NCI-H82 (cell line): ENCODE measurements at places on chromosomes 3 and 15.
A peak's percentile ranks its signal among the peaks of the same experiment; 100 is the strongest.

DNA sequence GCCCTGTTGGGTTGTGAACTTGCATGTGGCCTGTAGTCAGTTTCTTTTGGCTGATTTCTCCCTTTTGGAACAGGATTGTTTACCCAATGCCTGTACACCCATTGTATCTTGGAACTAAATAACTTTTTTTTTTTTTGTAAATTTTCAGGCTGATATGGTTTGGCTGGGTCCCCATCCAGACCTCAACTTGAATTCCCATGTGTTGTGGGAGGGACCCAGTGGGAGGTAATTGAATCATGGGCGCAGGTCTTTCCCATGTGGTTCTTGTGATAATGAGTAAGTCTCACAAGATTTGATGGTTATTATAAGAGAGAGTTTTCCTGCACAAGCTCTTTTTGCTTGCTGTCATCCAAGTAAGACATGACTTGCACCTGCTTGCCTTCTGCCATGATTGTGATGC, 253.8 kb upstream of the GBE1 start:
- DNase-seq: no peak

- DNase-seq: no peak
Measured at GRCh38 chr15:83984601-83985000, 251.0 kb upstream of the GOLGA6L4 start.

DNA sequence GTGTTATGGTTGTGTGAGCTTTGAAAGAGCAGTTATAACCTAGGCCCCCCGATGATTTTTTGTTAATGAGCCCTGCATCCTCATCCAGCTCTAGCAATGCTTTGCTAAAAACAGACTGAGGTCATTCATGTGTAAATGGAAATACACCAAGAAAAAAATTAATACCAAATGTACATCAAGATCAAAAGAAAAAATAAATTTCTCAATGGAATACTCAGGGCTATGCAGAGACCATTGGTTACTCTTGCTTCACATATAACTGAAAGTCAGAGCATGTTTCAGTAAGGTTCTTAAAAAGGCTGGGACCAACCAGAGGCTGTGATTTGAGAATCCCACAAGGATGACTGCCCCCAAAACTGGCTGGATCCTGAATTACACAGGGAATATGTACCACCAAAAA, 48.0 kb downstream of the ARHGAP31 start:
- no peak for DNase-seq

DNA sequence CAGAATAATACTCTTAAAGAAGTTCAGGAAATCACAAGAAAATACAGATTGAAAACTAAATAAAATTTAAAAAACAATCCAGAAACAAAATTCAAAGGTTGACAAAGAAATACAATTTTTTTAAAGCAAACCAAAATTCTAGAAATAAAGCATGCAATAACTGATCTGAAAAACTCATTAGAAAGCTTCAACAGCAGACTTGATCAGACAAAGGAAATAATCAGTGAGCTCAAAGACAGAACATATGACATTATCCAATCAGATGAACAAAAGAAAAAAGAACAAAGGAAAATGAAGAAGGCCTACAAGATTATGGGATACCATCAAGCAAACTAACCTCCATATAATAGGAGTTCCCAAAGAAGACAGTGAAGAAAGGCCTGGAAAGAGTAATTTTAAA, 336.8 kb downstream of the RSL24D1 start:
- DNase-seq: no peak

GRCh38 chr3:46280105-46280797, 38.0 kb downstream of the CCR3 start:
- DNase-seq: no peak

DNA sequence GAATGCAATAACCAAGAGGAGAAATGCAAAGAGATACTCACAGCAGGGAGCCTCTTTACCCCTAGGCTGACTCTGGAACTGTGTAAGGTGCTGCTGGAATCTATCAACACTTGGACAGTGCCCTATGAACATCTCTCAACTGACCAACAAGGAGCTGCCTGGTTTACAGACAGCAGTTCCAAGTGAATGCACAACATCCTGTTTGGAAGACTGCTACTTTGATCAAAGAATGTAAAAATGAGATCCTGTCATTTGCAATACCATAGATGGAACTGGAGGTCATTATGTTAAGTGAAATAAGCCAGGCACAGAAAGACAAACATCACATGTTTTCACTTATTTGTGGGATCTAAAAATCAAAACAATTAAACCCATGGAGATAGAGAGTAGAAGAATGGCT, 136.3 kb downstream of the IMPG2 start:
- no peak for DNase-seq

- no peak for DNase-seq
Measured at GRCh38 chr3:32195995-32196540, 42.4 kb upstream of the CMTM8 start.

DNA sequence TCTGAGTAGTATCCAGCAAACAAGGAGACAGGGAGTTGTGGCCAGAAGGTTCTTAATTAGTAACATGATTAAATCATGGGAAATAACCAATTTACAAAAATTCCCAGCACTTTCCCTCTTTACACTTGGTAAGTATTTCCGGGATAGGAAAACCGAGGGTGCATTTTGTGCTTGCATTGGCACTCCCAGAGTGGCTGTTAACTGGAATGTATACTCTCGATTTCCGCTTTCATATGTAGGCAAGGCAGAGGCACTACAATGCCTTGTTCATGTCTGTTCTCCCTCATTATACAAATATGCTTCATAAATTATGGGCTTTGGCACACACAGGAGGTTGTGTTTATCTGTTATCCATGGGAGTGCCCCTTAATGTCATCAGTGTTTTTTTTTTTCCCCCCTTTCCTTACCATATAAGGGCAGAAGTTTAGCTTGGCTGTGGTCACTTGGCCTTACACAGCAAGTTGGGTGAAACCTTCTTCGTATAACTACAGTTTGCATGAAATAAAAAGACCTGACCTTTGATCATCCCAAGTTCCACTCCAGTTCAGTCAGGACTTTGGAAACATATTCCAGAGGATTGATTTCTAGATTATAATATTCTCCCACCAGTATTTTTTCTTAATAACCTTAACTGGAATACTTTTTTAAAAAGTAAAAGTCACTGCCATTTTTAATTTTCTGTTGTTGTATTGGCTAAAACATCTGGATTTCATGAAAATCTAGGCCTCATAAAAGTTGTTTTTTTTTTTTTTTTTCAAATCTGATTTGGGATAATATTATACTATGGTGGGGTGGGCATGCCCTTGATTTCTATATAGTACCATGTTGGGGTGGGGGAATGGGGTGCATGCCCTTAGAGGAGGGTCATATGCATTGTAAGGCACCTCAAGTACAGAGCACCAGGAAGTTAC, 8.9 kb downstream of the TPM1 start:
- peak; percentile 29 for DNase-seq

- peak; percentile 13 for DNase-seq
Measured at GRCh38 chr15:36645106-36645505, 65.7 kb downstream of the CDIN1 start.

- DNase-seq: no peak
Measured at GRCh38 chr3:192986379-192986778, 68.7 kb upstream of the MB21D2 start.

GRCh38 chr15:51065261-51065660, 29.4 kb downstream of the TNFAIP8L3 start:
- DNase-seq: no peak

DNA sequence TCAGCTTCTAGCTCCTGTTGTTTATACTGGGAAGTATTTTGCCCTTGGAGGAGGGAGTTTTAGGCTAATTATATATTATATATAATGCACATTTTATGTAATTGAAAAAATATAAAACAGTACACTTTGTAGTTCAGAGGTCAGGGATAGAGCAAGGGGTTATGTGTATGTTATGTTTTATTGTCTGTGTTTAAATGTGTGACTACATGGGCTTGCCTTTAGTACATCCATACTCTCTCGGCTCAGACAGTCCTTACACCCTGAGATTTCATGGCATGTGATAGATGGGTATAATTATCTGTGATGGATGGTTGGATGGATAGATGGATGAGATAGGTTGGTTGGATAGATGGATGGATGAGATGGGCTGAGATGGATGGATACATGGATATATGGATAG, 17.4 kb upstream of the ST3GAL6 start:
- no peak for DNase-seq

DNA sequence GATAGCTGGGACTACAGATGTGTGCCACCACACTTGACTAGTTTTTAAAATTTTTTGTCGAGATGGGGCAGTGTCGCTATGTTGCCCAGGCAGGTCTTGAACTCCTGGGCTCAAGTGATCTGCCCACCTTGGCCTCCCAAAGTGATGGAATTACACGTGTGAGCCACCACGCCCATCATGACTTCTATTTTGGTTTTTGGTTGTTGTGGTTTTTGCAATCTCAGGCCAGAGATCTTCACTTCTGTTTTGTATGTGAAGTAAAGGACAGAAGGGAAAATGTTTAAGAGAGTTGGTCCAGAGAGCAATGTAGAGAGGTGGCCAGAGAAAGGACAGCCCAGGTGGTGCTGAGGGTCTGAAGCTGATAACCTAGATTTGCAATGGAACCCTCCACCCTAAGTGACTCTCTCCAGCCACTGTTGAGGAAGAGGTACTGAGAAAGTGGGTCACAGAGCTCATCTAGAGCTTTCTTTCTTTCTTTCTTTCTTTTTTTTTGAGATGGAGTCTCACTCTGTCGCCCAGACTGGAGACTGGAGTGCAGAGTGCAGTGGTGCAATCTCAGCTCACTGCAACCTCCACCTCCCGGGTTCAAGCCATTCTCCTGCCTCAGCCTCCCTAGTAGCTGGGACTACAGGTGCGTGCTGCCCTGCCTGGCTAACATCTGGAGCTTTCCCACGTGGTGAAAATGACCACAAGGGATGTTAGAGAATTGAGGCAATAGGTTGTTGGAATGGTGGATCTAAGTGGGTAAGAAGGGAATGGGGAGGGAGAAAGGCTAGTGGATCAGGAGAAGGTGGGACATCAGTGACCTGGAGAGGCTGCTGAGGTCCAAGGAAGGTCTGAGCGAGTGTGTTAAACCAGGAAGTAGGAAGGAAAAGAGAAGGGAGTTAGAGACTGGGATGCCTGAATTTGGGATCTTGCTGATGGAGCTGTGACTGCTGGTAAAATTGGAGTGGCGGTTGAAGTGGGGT, 22.4 kb upstream of the SEMA4B start:
- DNase-seq: no peak

- DNase-seq: peak; percentile 19
Measured at GRCh38 chr3:169242708-169243513, 420.6 kb downstream of the MECOM start.

- DNase-seq: no peak
Measured at GRCh38 chr3:5235655-5236054, 48.1 kb downstream of the EDEM1 start.

GRCh38 chr3:26639339-26639738, 16.8 kb downstream of the LRRC3B start:
- no peak for DNase-seq

DNA sequence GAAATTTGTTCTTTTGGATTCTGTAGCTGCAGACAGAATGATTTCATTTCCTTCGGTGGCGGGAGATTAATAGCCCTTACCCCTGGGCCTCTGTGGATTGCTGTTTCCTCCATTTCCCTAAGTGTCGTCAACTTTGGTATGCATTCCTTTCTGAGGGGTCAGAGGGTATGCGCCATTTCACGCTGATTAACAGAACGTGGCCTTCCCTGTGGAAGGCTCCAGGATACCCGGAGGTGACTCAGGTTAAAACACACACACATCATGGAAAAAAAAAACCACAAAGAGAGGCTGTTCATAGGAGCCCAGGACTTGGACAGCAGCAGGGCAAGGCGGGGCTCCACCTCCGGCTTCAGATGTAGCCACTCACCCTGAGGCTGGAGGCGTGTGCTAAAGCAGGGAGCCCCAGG, 51.9 kb downstream of the EPHB1 start:
- DNase-seq: no peak

DNA sequence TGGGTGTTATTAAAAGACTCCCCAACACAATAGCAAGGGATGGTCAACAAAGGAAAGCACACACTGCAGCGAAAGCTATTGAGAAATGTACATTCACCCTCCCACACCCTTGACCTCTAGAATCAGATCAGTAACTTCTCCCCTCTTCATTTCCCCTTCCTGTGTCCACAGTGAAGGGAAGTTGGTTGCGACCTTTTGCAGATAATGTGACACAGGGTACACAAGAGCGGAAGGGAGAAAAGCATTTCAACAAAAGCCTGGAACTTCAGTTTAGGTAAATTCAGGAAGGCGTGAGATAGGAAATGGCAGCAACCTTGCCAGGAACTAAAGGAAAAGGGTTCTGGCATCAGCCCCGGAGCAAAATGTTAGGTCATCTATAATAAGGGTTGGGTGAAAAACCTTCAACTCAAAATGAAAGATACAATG, 899.8 kb downstream of the MCTP2 start:
- DNase-seq: no peak

DNA sequence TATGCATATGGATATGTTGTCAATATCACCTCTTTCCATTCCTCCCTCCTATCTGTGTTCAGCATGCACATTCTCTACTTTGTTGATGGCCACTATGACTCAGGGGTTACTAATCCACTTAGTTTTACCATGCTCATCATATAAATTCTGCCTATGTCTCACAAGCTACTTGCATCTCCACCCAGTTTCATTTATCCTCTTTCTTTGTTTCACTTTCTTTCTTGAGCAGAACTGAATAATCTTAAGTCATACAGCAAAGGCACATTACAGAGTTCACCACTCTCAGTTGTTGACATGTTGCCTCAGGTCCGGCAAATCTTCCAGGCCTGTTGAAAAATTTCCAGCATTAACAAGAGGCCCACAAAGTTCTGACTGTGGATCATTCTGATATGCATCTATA, 71.5 kb downstream of the SSR3 start:
- peak; percentile 29 for DNase-seq

GRCh38 chr3:188870431-188870830, 301.3 kb upstream of the TPRG1 start:
- no peak for DNase-seq

- peak; percentile 82 for DNase-seq
Measured at GRCh38 chr15:89496155-89497098, at the start of gene RHCG. Gene RHCG (minus strand): TSS chr15:89496583. CDS start chr15:89496544, 39 bp downstream.

GRCh38 chr3:190709351-190709773, 153.1 kb downstream of the GMNC start:
- DNase-seq: no peak

DNA sequence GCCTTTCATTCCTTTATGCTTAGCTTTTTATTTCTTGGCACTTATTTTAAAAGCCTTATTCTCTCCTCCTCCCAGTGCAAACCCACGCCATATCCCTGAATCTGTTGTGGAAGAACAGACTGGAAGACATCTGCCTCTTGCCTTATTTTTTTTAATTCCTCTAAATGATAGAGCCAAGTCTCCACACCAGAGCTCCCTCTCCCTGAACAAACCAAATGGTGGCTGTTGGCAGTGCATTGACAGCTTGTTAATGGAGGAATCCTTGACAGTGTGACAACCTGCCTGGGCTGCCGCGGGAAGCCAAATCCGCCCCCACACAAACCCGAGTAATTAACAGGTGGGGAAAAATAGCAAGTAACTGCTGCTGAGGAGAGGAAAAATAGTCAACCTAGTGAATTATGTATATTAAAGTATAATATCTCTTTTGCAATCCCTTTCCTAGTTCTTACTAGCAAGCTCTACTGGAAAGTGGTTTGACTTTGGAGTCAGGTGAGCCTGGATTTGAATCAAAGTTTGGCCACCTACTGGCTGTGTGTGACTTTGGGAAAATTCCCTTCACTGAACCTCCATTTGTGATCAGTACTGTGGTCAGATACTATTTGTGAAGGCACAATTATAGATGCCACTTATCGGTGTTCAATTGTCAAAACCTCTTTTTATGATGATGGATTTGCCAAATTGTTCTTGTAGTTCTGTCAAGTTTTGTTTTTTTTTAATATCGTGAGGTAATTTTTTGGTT, 589.6 kb downstream of the PDCD6IP start:
- DNase-seq: peak; percentile 30

GRCh38 chr3:44721231-44722102, 8.0 kb upstream of the ZNF501 start:
- DNase-seq: no peak

- DNase-seq: no peak
Measured at GRCh38 chr3:11297126-11297525, 24.9 kb downstream of the ATG7 start.
